D721Med (cell line): ENCODE measurements at places on chromosomes 2 and 18.
A peak's percentile ranks its signal among the peaks of the same experiment; 100 is the strongest.

GRCh38 chr2:207258263-207258991 is 92.7 kb upstream of the KLF7 start:
- peak; percentile 67 for DNase-seq

DNA sequence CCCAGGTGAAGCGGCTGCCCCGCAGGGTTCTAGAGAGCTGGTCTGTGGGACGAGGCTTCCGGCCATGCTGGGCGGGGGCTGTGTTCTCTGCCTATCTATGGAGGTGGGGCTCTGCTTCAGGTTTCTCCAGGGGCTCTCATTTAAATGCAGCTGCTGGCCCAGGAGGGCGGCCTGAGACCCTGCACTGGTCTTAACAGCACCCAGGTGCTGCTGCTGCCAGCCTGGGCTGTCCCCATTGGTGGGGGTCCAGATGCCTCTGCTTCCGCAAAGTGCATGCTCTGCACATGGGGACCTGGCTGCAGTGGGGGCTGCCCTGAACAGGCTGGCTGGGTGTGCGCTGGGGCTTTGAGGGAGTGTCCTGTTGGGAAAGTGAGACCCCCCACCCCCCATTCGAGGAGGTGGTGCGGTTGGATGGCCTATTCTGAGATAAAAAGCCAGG is 29.7 kb upstream of the ALLC start:
- DNase-seq = no peak

DNA sequence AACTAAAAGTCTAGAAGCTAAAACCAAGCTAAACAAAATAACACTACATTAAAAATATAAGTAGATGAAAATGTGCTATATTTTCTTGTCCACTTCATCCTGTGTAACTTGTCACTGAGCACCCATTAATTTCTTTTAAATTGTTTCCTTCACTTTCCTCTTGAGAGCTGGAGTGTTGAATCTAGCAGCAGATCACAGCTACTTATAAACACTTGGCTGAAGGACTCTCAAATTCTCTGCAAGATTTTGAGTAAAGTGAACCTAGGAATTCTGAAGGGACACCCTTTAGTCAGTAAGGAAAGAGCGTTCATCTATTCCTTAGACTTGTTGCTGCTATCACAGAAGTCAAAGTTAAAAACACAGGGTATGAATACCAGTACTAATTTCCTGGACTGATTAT is 1163.9 kb downstream of the DPP10 start:
- DNase-seq = no peak

DNA sequence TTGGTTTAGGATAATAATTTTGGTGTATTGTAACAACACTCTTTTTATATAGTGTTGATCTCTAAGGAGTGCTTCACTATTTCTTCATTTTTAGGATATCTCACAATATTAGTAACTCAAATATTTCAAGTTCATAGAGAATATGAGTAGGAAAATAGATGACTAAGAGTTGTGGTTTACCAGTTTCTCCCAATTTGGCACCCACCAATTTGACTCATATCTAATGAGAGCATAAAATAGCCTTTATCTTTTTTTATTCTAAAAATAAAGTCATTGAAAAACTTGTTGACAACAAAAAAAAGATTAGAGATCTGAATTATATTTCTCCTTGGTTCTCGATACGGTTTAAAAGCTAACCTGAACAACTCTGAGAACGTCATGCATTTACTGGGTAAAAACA is 204.0 kb downstream of the PARD3B start:
- no peak for DNase-seq

DNA sequence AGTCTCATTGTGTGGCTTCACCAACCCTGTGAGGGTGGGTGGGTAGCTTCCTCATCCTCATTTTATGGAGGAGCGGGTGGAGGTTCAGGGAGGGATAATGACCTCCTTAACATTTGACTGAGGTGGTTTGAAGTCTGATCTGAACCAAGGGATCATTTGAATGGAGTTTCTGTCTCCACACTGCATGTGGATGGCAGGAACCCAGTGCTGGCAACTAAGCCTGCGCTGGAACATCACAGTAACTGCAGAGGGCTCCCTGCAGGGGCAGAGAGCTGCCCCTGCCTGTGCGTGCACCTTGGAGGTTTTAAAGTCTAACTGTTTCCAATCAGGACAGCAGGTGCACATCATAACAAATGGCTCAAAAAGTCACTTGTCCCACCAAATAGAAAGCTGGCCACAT is 3.3 kb downstream of the AGAP1 start:
- DNase-seq = no peak

GRCh38 chr2:43566461-43566729 is 29.4 kb downstream of the THADA start:
- DNase-seq = no peak

- DNase-seq = no peak
These were observed 97.1 kb upstream of the TMEM178A start for GRCh38 chr2:39568561-39569006.

DNA sequence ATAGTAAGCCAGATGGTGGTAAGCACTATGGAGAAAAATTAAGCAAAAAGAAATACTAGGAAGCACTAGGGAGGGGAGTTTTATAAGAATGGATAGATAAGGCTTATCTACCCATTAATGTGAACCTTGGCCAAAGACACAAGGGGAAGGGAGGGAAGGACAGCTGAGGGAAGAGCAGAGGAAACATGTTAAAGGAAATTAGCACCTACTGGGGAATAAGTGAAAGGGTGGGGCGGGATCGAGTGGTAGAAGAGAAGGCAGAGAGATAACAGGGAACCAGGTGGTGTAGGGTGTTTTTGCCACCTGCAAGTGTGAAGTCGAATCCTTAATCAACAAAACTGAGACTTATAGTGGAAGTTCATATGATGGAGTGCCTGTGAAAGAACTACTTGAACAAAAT is 1.7 kb downstream of the UNC80 start:
- DNase-seq = no peak

- no peak for DNase-seq
These were observed 114.6 kb downstream of the ACVR1 start for GRCh38 chr2:157761520-157761919.

DNA sequence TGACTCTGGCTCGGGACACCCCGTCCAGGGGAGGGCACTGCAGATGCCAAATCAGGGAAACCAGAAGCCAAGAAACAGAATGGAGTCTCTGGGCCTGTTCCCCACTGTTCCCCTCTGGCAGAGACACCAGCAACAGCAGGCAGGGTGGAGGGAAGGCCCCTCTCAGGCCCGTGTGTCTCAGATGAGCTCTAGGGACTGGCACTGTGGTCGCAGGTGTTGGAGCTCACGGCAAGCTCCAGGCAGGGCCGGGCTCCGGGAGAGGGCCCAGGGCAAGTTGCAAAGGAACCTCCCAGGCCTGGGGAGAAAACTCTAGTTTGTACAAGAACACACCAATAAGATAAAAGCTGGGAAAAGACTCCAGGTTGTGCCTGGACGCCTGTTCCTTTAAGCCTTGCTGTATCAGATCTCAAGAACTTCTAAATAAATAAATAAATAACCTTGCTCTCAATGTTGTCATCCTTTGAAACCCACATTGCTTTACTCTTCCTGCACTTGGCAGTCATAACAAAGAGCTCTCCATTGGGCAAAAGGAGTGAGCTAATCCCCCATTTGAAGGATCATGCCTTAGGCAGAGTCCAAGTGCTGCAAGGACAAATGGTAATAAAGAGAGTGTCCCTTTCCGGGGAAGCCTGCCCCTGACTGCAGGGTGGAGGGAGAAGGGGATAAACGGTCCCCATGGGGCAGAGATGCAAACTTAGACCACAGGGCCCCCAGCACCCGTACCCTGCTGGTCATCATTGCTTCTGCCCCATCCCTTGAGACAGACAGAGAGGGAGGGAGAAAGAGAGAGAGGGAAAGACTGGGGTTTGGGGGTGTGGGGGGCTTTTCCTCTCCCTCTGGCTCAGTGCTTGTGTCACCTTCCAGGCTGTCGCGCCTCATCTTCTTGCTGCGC is 33.3 kb downstream of the CNGA3 start:
- DNase-seq = no peak

DNA sequence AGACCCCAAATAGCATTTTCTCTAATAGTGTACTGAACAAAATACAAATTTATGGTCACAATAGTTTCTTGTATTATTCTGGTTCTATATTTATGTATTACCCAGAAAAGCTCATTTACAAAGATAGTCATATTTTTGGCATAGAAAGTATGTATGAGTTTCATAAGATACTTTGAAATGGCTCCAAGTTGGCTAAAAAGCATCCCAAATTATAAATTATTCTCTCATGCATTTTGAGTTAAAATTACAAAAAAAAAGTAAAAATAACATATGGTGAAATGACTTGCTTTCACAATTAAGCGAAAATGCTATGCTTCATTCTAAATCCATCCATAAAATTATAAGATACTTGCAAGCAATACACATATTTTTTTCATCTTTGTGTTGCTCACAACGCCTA is 530.7 kb downstream of the ZNF804A start:
- DNase-seq = no peak

DNA sequence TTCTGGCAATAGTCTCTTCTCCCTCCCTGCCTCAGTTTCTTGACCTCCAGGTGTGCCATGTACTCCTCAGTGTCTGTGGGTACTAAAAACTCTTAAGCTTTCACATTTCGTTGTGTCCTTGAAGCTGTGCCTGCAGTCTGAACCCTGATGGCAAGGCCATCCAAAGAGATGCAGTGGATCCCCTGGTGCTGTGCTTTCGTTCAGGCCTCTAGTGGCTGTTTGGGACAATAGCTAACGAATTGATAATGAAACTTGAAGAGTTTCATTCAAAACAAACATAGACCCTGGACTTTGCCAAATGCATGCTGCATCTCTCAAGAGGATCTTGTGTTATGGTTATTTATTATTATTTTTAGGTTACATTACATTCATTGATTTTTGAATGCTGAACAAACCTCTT is 523.1 kb upstream of the FSIP2 start:
- DNase-seq = no peak

DNA sequence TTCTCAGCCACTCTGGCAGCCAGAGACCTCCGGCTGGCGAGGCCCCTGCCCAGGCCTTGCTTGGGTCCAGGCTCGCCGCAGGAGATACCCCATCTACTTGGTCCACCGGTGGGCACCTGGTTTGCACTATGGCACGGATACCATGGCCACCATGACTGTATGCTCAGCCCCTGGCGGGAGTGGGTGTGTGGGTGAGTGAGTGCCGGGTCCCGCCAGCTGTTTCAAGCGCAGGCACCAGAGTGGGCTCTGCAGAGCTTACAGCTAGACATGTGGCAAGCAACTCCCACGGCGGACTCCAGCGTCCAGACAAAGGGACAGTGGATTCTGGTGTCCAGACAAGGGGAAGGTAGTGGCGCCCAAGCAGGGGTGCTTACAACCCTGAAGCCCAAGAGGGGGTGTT is 1.4 kb downstream of the ATG4B start:
- DNase-seq = no peak

DNA sequence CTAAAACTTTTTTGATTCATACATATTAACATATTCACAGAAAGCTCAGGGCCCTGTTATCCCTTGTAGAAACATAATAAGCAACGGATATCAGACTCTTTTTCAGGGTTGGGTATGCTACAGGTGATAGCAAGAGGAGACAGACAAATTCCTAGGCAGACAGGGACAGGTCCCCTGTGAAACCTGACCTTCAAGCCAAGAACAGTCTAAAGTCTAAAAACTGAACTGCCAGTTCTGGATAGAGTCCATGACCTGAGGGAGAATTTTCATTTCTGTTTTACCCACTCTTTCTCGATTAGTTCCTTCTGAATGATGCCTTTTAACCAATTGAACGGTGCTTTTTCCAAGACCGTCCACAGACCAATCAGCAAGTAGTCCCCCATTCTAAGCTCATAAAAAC is 54.2 kb downstream of the RIT2 start:
- DNase-seq = no peak

DNA sequence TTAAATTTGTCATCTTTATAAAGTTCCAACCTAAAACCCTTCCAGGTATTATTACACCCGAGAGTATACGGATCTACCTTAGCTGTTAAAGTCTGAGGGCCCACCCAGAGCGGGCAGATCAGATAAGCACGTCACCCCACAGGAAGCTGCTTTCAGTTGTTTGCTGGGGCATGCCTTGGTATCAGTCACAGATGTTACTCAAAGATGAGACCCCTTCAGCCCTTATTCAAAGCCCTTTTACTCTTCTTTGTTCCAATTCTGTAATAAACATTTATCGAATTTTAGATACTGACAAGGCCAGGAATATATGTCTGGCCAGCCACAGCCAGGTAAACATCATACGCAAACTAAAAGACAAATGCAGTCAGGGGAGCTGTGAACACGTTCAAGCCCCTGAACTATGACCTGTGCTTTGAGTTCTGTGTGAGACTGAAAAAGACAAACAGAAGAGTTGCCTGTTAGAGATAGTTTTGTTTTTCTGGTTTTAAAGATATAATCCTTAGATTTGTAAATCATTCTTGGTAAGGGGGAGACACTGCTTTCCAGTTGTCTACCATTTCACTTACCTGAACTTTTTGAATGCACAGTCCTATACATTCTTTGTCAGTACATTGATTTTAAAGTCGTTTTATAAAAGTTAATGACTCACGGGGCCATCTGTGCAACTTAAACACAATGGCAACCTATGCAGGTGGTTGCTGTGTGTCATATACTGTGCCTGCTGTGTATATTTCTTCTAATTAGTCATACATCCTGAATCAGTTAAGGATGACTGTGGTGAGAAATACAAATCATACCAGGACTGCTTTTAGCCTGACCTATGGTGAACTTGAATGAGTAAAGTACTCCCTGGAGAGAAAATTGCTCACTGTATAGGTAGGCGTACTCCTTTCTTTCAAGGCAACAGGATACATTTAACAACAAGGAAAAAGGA is 100.5 kb upstream of the ITPRID2 start:
- DNase-seq = no peak

DNA sequence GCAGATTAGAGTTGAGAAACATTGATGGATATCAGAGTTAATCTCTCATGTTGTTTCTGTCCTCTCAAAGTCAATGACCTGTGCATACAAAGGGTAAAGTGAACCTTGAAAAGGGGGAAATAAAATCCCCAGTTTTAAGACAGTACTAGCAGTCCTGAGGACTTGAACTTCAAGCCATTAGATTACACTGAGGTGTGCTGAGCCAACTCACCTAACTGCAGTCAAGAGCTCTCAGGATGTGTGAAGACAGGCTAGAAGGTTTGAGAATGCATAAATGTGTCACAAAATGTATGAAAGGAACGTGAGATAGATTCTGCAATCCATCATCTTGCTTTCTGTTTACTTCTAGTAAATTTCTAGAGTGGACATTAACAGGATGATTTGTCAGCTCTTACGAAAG is 35.5 kb downstream of the DOCK10 start:
- DNase-seq = no peak

GRCh38 chr2:45649462-45649857 is 2.0 kb upstream of the PRKCE start:
- no peak for DNase-seq

GRCh38 chr2:84801811-84802210 is 79.1 kb downstream of the TRABD2A start:
- no peak for DNase-seq

GRCh38 chr2:158741625-158742024 is 53.5 kb upstream of the DAPL1 start:
- no peak for DNase-seq

DNA sequence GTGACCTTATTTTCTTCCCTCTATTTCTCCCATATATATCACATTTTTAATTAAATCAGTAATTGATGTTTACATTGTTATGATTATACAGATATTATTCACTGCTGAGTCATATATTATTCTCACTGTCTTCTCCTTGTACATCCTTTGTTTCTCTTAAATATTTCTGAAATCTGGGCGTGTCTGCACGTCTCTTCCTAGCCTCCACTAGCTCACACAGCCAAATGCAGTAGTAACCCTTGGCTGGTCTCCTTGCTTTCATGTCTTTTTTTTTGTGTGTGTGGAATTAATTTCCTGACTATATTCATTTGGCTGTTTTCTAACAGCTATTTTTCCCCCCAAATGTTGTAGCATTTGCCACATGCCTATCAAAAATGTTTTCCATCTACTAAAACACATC is 15.8 kb downstream of the CCNYL1 start:
- no peak for DNase-seq
